ENCODE measurements at places on chromosomes 3 and 15. TPM values are rescaled to one million over a fixed set of nuclear protein-coding genes. Genes with fewer than 3 reads are reported as not detected.

DNA sequence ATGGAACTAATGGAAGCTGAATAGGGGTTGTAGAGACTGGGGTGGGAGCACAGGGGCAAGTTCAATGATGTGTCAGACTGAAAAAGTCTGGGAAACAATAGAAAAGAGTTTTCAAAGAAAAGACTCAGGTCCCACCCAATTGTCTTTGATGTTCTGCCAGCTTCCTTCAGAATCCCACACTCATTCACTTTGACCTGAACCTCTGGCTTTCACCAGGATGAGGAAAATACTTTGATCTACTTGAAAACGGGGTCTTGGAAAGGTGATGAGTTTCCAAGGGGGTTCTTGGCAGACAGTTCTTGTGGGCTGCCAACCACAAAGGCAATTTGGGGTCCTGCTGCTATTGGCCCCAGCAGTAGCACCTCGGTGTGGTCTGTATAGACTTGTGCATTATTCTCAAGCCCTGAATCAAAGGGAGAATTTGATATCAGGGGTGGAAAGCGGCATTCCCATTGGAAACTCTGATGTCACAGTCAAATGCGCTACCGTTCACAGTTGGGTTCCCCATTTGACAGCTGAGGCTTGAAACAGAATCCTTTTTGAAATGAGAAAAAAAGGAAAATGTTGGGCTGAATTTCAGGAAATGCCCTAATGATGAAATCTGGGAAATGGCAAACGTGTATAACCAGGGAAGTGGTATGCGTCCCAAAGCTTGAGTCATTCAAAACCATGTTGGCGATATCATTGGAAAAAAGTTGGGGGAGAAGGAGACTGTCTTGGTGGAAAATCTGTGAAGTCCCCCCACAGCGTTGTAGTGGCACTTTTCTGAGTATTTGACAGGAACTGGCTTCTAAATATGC lies 229.2 kb upstream of the LRTM1 start:
- no peak for DNase-seq
- no peak overlapping the region for H3K4me3 ChIP-seq
- peaks cover 13% of the 10 kb centered on the region for H3K4me1 ChIP-seq
- H3K27ac ChIP-seq: no peak overlapping the region

DNA sequence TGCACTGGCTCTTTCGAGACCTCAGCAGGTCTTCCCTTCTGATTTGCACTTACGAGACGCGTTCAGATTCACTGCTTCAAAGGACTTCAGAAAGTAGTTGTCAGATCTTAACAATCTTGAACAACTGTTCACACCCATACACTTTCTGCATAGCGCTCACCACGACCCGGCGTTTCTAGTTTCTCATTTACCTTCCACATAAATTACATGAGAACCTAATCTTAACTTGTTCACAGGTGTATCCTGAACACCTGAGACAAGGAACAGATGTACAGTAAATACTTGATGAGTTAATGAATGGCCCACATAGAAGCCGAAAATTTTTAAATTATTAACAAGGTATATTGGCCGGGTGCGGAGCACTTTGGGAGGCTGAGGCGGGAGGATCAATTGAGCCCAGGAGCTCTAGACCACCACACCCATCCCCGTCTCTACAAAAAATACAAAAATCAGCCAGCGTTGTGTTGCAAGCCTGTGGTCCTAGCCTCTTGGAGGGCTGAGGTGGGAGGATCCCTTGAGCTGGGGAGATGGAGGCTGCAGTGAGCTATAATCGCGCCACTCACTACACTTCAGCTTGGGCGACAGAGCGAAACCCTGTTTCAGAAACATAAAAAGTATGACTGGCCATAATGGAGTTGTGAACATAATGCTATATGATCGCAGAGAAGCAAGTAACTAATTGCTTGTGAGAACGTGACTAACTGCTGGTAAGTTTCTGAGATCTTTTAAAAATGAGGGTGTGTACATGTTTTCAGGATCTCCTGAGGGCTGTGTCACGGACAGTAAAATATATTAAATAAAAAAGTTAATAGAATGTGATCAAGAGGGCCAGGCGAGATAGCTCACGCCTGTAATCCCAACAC lies 984 bp upstream of the SMARCC1 start:
- peak overlapping the region; percentile 61 for H3K4me3 ChIP-seq
- H3K27me3 ChIP-seq: no peaks in the 10 kb centered on the region
- DNase-seq: no peak

- H3K36me3 ChIP-seq: no peaks in the 10 kb centered on the region
- DNase-seq: no peak
- no peaks in the 10 kb centered on the region for H3K27me3 ChIP-seq
- H3K4me1 ChIP-seq: no peaks in the 10 kb centered on the region
- no peak overlapping the region for H3K27ac ChIP-seq
Observed at GRCh38 chr3:168267179-168267578, 171.5 kb upstream of the GOLIM4 start.

DNA sequence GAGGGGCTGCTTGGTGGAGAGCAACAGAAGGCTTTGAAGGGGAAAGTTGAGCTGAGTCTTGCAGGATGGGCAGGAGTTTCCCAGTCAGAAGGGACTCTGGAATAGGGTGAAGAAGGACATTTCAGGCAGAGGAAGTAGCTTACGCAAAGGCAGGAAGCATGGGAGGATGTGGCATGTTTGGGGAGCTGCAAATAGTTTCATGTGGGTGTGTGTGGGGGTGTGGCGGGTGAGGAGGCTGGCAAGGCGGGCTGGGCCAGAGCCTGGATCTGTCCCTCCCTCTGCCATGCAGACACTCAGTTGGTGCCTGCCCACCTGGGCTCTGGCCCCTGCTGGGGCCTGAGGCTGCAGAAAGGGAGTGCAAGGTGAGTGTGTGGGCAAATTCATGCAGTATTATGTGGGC lies 10.4 kb downstream of the TEX264 start:
- H3K4me1 ChIP-seq: peaks cover 3% of the 10 kb centered on the region
- no peak overlapping the region for H3K27ac ChIP-seq
- peaks cover 31% of the 10 kb centered on the region for H3K36me3 ChIP-seq

DNA sequence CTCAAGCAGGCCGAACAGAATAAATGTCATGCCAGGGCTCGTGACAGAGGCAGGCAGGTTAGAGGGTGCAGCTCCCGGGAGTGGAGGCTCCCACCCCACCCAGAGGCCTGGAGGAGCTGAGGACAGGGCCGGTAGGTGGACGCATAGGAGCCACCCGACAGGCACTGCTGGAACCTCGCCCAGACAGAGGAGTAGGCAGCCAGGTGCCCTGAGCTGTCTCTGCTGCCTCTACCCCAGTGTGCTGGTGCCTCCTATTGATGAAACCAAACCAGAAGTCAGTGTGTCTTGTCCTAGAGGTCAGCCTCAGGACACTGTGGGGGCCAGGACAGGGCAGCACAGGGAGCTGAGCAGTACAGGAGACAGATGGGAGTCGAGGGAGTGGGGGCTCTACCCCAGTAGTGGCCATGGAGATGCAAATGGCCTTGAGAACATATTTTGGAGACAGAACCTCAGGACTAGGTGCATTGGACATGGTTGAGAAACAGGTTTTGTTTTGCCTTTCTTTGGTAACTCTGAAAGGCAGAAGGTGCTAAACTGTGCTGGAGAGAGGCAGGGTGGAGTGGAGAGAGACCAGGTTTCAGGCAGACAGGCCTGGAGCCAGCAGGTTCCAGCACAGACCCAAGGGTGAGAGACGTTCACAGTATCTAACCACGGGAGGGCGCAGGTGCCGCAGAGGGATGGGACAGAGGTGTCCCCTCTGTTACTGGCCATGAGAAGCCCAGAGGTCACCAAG lies 15.4 kb upstream of the KLF15 start:
- peaks cover 21% of the 10 kb centered on the region for H3K27me3 ChIP-seq
- H3K4me3 ChIP-seq: no peak overlapping the region
- no peaks in the 10 kb centered on the region for H3K36me3 ChIP-seq

Gene P2RY12
- total RNA-seq: not detected

DNA sequence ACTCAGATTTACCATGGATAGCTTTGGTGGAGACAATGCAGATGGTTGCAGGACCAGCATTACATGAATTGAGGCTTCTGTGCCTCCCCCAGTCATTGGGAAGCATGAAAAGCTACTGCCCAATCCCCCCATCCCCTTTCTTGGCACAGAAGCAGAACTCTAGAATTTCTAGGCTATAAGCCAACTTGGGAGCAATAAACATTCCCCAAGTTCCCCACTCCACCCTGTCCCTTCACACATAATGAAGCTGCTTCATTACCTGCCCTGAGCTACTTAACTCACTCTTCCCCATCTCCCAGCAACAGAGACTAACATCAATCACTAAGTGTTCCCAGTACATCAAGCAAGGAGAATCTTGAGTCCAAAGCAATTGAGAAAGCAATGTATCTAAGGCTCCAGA lies 164.5 kb downstream of the RORA start:
- H3K4me1 ChIP-seq: no peaks in the 10 kb centered on the region
- H3K27ac ChIP-seq: no peak overlapping the region
- H3K4me3 ChIP-seq: no peak overlapping the region
- peaks cover 10% of the 10 kb centered on the region for H3K27me3 ChIP-seq
- H3K36me3 ChIP-seq: no peaks in the 10 kb centered on the region
- no peak for DNase-seq

- H3K27ac ChIP-seq: no peak overlapping the region
- no peaks in the 10 kb centered on the region for H3K27me3 ChIP-seq
- no peak overlapping the region for H3K4me3 ChIP-seq
- no peaks in the 10 kb centered on the region for H3K4me1 ChIP-seq
- no peaks in the 10 kb centered on the region for H3K36me3 ChIP-seq
- no peak for DNase-seq
Observed at GRCh38 chr15:51585986-51586385, 36.6 kb downstream of the DMXL2 start.

- H3K4me1 ChIP-seq: peaks cover 29% of the 10 kb centered on the region
- no peak for DNase-seq
- no peak overlapping the region for H3K4me3 ChIP-seq
- H3K27me3 ChIP-seq: no peaks in the 10 kb centered on the region
Observed at GRCh38 chr3:38726751-38727150, 77.3 kb upstream of the SCN5A start.

Gene MTHFS
- total RNA-seq: 8.3 TPM

DNA sequence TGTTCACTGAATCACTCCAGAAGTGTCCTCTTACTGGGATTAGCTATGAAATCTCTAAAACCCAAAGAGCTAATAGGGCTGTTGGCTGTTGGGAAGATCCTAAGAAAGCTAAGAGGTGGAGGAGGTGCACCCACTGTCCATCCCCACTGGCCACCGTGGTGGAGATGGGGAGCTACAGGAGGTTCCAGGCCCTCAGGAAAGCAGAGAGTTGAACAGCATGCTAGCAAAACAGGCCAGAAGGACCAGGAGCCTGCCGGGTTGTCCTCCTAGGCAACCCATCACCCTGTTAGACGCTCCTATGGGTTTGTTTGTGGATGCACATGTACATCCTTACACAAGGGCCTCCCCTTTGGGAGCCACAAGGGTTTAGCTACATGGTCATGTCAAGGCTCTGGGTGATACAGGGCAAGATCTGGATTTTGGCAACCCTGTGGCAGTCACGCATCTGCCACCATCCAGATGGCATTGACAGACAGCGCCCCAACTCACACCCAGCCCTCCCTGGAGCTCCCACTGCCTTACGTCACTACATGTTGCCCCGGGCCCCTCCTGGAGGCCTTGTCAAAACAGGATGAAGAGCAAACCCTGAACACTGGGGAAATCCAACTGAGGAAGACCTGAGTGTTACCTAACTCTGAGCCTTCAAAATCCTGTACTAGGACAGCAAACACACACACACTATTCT lies 208.1 kb downstream of the SLCO3A1 start:
- H3K27ac ChIP-seq: no peak overlapping the region
- H3K36me3 ChIP-seq: no peaks in the 10 kb centered on the region
- no peak for DNase-seq

DNA sequence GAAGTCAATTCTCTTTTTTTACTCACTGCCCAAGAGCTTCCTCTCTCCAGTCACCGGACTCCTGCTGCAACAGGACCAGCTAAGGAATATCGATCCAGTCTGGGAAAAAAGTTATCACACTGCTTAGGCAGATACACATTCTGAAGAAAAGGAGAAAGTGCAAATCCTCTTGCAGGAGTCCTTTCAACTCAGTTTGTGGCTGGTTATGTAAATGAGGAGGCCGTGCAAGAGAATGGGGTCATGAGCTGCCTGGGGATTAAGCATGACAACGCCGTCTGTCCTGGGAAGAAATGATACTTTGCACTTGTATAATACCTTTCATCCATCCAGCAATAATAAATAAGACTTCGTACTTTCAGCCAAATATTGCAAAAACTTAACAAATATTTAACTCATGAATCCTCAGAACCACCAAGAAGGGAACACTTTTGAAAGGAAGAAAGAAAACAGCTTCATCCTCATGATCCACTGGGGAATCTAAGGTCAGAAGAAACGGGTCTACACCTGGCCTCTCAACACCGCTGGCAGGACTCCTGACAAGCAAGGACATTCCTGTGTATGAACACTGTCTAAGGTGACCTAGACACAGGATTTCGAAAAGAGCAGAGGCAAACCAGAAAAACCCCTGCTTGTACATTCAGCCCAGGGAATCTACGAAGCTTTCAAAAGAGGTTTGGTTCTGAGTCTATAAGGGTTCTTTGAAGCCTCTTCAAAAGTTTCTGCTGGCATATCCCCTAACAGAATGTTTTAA lies 13.1 kb upstream of the WWTR1 start:
- no peaks in the 10 kb centered on the region for H3K27me3 ChIP-seq
- H3K27ac ChIP-seq: no peak overlapping the region
- peaks cover 4% of the 10 kb centered on the region for H3K4me1 ChIP-seq
- DNase-seq: no peak
- no peaks in the 10 kb centered on the region for H3K36me3 ChIP-seq
- H3K4me3 ChIP-seq: no peak overlapping the region

Gene NPAP1
- total RNA-seq: not detected

GRCh38 chr15:76401285-76401684 lies 64.7 kb downstream of the ISL2 start:
- no peak overlapping the region for H3K4me3 ChIP-seq
- no peaks in the 10 kb centered on the region for H3K36me3 ChIP-seq
- no peak overlapping the region for H3K27ac ChIP-seq
- H3K27me3 ChIP-seq: no peaks in the 10 kb centered on the region

Gene NMD3
- total RNA-seq: 95.0 TPM

DNA sequence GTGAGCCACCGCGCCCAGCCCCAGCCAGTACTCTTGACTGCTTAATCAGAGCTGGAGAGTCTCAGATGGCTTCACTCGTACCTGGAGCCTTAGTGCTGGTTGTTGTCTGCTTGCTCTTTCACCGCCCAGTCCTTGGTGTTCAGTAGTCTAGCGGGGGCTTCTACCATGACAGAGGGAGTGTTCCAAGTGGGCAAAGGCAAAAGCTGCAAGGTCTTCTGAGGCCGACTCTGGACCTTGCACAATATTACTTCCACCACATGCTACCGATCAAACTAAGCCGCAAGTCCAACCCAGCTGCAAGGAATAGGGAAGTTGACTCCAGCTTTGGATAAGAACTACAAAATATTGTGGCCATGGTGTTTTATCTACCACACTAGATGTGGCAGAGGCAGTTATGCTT lies 6.6 kb downstream of the PARL start:
- no peaks in the 10 kb centered on the region for H3K4me1 ChIP-seq
- no peak overlapping the region for H3K27ac ChIP-seq
- H3K4me3 ChIP-seq: no peak overlapping the region
- H3K27me3 ChIP-seq: no peaks in the 10 kb centered on the region
- peaks cover 1% of the 10 kb centered on the region for H3K36me3 ChIP-seq

Gene RAB6B
- 0.28 TPM for total RNA-seq

Gene ATP13A4
- total RNA-seq: not detected

All from IMR-90 (cell line).